Activated naive CD4-positive, alpha-beta T cell treated with anti-CD3 and anti-CD28 coated beads, Interleukin-2, amount 50 U/mL, for 16 hours (primary cell): ENCODE measurements at places on chromosomes 2 and 18.

DNA sequence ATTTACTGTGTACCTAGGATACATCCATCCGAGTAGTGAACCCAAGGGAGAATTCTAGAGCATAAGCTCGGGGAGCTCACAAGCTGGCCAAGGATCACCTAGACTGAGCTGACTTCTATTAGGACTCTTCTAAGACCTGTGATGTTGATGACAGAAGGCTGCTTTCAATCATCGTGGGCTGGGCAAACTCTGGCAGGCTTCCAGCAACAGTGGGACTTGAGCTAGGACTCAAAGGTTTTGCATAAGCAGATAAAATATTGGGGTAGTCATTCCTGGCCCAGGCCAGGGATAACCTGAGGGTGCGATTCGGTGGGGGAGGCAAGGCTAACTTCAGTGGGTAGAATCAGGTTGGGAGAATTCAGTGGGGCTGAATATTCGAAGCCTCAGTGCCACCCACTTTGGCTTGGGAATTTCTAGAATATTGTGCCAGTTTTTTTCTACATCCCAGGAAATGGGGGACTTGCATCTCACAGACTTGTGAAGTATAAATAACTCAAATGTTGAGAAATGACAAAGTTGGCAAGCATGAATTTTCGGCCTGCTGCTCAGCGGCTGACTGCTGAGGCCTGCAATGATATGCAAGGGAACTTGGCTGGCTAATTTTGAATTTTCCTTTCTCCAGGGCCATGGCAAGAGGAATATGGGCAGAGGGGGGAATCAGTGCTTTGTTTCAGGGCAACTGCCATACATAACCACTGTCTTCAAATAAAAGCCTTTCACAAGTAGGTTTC, 274.3 kb downstream of the PRKCE start:
- no peak for DNase-seq

DNA sequence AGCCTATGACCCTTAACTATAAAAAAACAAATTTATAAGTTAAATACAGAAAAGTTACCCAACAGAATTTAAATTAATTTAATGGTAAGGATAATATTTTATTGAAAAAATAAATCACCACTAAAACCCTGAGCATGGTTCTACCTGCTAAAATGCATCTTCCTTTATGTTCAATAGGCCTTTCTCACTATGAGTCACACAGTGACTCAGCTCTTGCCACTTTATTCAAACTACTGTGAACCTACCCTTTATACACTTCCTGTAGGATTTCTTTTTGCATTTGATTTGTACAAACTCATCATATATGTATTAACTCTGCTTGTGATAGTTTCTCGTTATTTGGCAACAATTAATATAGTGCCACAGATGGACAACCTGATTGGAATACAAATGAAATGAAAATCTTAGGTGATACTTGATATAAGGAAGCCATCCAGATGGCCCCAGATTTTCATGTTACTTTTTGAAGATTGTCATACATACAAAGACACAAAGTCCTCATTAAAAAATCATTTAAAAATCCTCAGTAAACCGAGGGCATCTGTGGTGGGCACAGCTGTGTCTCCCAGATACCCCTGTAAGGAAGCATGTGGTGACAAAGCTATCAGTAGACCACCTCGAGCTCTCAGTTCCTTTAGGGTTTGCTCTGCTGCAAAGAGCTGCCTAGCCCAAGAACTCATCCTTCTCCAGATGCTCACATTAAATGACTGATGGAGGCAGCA, 55.2 kb upstream of the COBLL1 start:
- DNase-seq: no peak

DNA sequence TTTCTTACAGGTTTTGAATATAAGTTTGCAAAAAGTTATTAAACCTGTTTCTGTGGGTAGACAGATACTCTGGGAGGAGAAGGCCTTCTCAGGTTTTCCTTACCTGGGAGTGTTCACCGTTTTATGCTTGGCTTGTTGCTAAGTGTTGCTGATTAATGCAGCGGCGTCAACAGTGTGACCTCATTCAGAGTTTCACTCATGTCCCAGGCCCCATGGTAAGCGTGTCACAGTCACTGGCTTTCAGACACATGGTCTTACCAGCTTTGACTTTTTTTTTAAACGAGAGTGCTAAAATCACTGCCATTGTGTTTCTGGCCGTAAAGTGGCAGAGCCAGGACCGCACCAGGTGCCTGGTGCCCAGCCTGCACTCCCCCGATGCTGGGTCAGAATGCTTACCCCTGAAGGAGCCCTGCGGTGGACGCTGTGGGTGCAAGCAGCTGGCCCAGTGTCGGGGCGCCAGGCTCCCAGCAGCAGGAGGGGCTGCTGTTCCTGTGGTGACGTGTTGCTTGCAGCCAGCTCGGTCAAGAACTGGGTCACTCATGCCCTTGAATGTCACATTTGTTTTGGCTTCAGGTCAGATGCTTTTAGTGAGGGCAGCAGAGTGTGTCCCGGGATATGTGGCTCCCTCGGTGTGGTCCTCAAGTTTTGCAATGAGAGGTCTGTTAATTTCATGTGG, 3.5 kb downstream of the CAPN10 start:
- no peak for DNase-seq

GRCh38 chr18:48833701-48834412, 116.9 kb downstream of the SMAD7 start:
- DNase-seq: peak; percentile 34

DNA sequence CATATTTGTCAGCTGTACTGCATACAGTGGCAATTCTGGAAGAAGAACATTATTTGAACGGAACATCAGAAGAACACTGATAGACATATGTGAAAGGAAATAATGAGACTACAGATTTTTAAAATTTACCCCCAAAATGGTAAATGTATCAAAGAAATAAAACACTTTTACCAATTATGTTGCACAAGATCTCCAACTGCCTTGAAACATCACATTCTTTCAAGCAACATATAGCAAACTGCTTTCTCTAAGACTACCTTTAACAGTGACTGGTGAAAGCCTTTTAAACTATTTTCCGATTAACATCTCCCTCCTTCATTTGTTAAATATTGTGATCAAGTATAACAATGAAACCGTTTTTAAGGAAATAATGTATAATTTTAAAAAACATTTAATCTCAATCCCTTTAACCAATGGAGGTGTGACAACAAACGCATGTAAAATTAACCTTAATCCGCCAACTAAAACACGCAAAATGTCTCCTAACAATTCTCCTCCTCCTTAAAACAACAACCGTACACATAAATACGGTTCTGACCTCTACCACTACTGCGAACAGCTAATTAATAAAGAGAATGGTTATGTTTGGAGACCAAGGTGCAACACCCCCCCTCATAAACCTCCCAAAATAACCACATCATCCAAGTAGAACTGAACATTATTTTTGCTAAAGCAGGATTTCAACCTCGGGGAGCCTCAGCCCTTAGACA, 2.4 kb downstream of the FBXO11 start:
- DNase-seq: no peak

GRCh38 chr18:2009942-2010697, 561.2 kb downstream of the METTL4 start:
- no peak for DNase-seq
